DMS79 treated with DMSO at 0.1 percent for 48 hours (cell line): ENCODE measurements at places on chromosomes 6 and 20.

DNA sequence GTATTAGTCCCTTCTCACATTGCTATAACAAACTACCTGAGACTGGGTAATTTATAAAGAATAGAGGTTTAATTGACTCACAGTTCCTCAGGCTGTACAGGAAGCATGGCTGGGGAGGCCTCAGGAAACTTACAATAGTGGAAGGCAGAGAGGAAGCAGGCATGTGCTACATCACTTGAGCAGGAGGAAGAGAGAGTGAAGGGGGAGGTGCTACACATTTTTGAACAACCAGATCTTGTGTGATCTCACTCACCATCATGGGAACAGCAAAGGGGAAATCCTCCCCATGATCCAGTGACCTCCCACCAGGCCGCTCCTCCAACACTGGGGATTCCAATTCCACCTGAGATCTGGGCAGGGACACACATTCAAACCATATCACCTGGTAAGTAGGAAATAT is 630.6 kb downstream of the QKI start:
- no peak for DNase-seq

- no peak for DNase-seq
Measured at GRCh38 chr6:30793521-30794194, 49.3 kb upstream of the IER3 start.

GRCh38 chr20:3262566-3262965 is 23.6 kb upstream of the SLC4A11 start:
- no peak for DNase-seq

DNA sequence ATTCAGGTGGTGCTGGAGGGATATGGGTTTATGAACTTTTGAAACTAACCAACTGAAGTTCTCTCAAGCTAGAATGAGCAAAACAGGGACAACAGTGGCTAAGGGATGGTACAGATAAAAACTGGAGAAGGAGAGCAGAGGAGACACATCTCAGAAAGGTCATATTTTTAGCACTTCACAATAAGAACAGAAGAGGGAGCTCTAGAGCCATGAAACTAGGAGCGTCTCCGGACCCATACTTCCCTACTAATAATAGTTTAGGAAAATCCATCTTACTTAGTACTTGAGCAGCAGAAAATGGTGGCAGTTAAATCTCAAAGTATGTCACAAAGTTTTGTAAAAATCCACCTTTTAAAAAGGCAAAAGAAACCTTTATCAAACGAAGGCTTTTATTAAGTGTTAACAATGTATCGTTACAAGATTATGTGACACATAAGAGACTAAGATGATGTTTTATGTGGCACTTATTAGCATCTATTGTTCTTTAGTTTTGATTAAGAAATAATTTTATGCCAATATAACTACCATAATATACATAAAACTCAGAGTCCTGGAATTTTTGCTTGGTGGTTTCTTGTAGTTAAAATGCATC is 278.6 kb downstream of the TBC1D32 start:
- DNase-seq = peak; percentile 36

- DNase-seq = no peak
Measured at GRCh38 chr20:48791666-48792071, 36.1 kb downstream of the PREX1 start.

DNA sequence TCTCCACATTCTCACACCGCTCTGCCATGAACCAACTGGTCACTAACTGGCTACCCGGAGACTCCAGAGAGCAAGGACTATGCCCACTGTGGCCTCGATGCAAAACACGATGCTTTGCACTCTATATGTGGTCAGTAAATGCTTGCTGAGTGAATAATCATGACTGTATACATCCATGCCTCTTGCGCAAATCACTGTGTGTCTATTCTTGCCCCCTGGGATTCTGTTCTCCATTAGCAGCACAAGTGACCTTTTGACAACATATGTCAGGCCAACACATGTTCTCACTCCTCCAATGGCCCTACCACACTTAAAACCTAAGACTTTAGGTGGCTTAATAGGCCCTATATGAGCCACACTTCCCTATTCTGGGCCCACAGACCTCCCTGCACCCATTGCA is 16.9 kb downstream of the KIF16B start:
- DNase-seq = no peak

- no peak for DNase-seq
Measured at GRCh38 chr20:13741879-13742278, 42.8 kb downstream of the ESF1 start.

DNA sequence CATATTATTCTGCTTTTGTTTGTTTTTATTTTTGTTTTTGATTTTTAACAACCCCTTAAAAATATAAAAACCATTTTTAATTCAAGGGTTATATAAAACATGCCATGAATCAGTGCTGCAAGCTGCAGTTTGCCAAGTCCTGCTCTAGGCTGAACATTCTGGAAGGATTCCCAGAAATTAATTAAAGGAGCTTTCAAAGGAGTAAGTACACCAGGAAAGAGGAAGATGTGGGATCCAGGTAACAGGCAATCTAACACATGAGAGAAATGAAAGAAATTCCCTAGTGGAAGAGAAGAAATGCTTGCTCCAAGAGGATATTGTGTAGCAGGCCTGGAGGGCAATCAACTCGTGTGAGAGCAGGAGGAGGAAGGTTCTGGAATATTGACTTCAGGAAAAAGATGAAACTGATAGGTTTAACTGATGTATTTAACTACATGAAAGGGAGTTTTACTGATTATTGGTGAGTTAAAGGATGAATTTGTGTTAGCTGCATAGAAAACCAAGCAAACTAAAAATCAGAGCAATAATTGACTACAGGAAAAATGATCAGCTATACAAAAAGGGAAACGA is 146.0 kb upstream of the PHACTR1 start:
- peak; percentile 39 for DNase-seq

DNA sequence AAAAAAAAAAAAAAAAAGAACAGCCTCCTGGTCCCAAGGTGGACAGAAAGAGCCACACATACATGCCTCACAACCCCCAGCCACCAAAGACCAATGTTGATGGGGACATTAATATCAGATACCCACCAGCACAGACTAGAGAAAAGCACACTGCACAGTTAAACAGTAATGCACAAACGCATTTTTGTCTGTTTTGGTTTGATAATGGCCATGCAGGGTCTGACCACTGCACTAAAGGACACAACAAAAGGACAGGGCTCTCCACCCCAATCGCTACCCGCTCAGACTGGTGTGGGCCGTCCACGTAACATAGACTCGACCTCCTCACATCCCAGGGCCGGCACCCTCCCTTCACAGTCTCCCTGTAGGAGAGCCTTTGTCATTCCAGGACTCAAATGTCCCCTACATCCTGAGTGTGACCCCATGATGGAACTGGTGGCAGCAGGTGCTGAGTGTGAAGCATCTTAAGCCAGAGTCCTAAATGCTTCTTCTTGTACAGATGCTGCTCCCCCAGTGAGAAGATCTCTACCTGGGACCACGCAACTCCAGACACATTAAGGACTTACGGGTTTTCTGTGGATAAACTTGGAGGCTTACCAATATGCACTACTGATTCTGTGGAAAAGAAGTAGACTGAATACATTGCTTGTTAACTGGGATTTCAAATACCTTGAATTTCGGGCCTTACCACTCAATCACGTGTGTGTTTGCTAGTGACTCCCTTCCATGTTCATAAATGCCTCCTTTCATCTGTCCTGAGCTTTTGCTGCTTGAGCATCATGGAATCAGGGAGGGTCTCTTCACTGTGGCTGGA is 28.0 kb downstream of the RRBP1 start:
- DNase-seq = no peak

- DNase-seq = no peak
Measured at GRCh38 chr6:10465629-10466499, 51.0 kb upstream of the TFAP2A start.

DNA sequence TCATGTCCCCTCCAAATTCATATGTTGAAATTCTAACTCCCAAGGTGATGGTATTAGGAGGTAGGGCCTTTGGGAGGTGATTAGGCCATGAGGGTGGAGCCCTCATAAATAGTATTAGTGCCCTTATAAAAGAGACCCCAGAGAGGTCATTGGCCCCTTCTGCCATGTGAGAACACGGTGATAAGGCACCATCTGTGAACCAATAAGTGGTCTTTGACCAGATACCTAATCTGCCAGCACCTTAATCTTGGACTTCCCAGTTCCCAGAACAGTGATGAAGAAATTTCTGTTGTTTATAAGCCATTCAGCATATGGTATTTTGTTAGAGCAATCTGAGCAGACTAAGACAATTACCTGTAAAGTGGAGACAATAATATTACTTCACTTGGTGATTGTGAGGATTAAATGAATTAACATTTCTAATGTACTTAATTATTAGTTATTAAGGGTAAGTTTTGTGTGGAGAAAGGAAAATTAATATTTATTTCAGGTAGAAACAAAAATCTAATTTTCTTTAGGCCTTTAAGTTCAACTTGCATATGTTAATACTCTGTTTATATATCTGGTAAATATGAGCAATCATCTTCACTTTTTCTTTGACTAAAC is 7.1 kb downstream of the RNF182 start:
- DNase-seq = no peak

- DNase-seq = no peak
Measured at GRCh38 chr20:1568163-1568490, 10.6 kb upstream of the SIRPD start.

DNA sequence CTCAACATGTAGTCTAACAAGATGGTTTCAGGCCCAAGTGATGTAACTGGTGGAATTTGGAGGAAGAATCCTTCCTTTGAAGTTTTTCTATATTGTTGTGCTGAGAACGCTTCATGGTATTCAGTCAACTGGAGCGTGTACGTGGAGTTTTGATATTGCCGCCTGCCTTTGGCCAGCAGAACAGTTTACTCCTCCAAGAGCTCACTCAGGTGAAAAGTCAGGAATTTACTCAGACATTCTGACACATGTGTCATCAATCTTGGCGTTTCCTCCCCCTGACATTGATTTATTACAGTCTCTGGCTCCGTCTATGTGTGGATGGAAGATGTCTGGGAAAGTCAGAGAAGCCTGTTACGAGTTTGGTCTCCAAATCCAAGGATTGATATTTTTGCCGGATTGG is 19.0 kb upstream of the TGM2 start:
- DNase-seq = no peak

DNA sequence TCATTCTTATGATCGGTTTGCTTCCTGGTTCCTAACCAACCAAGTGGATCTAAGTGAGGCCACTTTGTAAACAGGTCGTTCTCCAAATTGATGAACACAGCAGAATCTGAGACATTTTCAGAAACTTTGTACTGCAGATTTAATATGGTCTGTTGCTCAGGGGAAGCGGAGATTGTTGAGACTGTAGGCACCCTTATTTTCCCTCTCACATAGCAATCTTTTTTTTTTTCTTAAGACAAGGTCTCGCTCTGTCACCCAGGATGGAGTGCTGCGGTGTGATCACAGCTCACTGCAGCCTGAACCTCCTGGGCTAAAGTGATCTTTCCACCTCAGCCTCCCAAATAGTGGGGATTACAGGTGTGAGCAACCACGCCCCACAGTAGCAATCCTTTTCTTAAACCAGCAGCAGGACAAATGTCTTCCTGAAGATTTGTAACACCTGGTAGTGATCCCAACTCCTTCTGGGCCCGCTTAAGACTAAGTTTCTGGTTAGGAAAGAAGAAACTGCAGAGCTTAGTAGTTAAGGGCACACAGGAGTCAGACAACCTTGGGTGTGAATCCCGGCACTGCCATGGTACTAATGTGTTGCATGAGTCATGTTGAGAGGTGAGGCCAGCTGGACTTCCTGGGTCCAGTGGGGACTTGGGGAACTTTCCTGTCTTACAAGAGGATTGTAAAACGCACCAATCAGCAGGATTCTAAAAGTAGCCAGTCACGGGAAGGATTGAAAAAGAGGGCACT is 48.4 kb upstream of the EZR start:
- DNase-seq = peak; percentile 55
